ENCODE measurements at places on chromosomes 3 and 15.

- no peak for DNase-seq
These were observed 6.9 kb downstream of the CMTM7 start for GRCh38 chr3:32398531-32398930.

DNA sequence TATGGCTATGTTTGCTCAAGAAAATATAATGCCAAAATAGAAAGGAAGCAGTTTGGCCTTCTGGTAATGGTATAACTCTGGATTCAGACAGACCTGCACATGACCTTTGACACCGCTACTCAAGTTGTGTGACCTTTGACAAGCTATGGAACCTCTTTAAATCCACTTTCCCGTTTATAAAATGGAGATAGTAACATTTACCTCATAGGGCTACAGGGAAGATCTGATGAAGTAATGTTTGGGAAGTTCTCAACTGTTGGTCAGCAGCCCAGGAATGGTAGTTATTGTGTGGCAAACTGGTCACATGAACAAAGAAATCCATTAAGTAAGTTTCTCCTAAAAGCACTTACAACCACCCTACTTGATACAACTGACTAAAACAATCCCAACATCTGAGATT is 95.1 kb upstream of the PHLDB2 start:
- DNase-seq, result no peak

DNA sequence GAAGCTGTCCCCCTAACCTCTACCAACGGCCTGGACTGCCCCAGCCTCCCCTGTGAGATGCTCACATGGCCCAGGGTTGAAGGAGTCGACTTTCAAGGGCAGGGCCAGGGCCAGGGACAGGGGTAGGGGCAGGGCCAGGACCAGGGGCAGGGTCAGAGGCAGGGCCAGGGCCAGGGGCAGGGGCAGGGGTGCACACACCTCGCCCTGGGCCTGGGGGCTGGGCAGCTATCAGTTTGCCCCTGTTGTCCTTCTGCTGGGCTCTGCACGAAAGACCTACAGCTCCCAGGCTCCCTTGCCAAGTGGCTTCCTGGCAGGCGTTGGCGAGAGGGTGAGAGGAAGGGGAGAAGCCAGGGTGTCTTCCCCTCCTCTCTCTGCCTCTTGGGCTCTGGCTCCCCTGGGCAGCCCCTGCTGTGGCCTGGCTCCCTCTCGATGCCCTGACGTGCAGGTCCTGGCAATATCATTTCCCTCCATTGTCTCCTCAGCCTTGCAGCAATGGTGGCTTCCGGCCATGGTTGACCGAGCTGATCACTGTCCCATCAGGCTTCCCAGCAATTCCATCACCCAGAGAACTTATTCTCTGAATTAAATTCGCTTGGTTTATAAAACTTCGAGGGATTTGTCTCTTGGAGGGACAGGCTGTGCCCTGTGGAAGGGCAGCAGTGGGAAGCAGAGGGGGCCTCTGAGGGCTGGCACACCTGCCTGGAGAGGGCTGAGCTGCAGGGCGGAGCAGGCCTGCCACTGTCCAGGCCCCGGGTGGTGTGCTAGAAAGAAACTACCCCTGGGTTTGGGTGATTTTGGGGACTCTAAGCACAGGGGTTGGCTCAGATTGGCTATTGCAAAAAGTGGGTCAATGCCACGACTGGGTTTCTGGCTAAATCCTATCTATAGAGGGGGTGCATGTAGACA is 13.9 kb downstream of the PRR23E start:
- no peak for DNase-seq

- DNase-seq, result no peak
These were observed 68.7 kb downstream of the BHLHE40 start for GRCh38 chr3:5047764-5048419.

GRCh38 chr3:170689893-170690660 is 104.2 kb upstream of the SLC7A14 start:
- no peak for DNase-seq

- no peak for DNase-seq
These were observed 151.7 kb upstream of the KCNMB2 start for GRCh38 chr3:178384321-178385230.

- no peak for DNase-seq
These were observed 307.7 kb downstream of the ARPP21 start for GRCh38 chr3:35946854-35947515.

GRCh38 chr3:152299249-152299976 is 30.7 kb downstream of the MBNL1 start:
- no peak for DNase-seq

- peak; percentile 67 for DNase-seq
These were observed 60.7 kb downstream of the RPL22L1 start for GRCh38 chr3:170809007-170809974.

DNA sequence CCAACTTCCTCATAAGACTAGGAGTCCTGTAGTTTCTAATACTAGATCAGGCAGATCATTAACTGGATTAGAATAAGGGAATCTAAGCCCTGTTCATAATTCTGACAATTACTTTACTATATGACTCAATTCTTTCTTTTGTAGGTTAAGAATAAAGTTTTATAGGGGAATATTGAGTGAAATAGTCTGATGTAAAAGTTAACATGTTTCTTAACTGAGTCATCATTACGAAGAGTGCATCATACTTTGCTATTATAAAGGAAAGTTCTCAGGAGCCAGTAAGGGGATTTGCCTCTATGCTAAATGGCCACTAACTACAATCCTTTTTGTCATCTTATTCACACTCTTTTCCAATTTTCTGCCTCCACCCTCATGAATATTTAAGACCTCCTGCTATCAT is 63.1 kb downstream of the POLQ start:
- peak; percentile 45 for DNase-seq

GRCh38 chr3:15941958-15942357 is 144.2 kb upstream of the ANKRD28 start:
- DNase-seq, result no peak

GRCh38 chr15:49152552-49153312 is 2.7 kb downstream of the COPS2 start:
- no peak for DNase-seq

DNA sequence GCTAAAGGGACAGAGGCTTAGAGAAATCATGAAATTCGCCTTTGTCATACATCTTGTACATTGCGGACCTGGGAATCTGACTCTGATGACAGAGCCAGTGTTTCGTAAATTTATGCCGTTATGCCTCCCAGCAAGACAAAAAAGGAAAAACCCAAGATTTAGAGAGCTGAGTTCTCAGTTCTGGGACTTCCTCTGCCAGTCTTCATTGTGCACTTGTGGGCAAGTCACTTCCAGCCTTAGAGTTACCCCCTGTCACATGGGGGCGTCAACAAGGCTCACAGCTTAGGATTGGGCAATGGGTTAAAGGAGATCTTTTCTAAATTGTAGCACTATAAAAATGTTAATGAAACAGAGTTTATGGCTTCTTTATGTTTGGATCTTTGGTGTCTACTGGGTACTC is 41.9 kb upstream of the MITF start:
- DNase-seq, result no peak

DNA sequence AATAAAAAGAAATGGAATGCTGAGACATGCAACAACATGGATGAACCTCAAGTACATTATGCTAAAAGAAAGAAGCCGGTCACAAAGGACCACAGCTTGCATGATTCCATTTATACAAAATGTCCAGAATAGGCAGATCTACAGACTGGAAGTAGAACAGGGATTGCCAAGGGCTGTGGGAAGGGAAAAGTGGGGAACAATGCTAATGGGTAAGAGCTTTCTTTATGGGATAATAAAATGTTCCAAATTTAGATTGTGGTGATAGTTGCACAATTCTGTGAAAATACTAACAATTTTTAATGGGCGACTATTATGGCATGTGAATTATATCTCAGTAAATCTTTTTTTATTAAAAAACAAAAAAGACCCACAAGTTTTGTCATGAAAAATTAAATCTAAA is 106.2 kb downstream of the TMCO5A start:
- no peak for DNase-seq

DNA sequence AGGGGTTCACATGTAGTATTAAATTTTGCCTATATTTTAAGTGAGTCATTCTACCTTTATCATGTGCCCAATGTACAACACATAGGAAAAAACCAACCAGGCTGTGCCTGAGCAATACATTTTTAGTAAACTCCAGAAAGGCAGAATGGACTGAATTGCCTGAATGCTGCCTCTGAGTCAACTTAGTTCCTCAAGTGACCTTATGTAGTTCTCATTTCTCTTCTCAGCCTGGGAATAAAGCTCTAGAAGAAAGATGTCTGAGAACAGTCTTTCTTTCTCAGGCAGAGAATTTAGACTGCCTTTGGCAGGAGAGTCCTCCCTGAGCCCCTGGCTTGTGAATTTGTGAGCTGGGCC is 13.0 kb downstream of the ST3GAL6 start:
- no peak for DNase-seq

- no peak for DNase-seq
These were observed 123.4 kb downstream of the SEC22A start for GRCh38 chr3:123324880-123325765.

GRCh38 chr15:69021895-69022294 is 7.4 kb downstream of the NOX5 start:
- no peak for DNase-seq

DNA sequence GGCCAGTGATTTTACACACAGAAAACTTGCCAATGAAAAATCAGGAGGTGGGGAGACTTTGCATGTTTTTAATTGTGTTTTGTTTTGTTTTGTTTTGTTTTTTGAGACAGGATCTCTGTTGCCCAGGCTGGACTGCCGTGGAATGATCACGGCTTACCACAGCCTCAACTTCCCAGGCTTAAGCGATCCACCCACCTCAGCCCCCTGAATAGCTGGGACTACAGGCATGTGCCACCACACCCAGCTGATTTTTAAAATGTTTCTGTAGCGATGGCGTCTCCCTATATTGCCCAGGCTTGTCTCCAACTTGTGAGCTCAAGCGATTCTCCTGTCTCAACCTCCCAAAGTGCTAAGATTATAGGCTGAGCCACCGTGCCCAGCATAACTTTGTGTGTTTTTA is 46.0 kb downstream of the MEIS2 start:
- no peak for DNase-seq

DNA sequence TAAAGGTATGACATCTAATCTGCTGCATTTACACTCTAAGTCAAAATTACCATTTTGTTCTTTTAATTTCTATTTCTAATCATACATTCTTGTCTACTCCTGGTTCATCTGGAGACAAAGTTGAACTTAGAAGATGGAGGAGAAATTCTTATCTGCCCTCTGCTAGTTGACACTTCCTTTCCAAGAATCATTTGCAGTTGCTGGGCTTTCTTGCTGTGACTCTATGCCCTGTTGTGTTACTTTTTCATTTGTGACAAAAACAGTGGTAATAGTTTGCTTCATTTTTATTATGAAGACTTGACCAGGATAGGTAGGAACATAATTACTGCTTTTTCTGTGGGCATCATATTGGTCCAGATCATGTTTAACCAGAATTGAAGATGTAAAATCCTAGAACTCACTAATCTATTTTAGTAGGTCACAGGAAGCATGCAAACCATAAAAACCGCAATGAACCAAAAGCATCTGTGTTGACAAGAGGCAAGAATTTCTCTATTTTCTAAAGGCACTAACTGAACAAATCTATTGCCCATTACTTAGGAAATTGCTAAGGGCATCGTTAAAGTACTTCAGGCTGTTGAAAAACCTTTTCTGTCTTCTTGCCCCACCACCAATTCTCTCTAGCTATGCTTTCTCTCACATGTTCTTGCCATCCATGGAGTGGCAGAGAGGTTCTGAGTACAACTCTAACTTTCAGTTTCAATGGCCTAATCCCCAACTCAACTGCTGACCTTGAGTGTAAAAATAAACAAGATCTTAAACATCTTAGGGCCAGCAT is 4.2 kb upstream of the CCR2 start:
- no peak for DNase-seq

GRCh38 chr3:28291577-28291976 is 50.2 kb downstream of the CMC1 start:
- no peak for DNase-seq

DNA sequence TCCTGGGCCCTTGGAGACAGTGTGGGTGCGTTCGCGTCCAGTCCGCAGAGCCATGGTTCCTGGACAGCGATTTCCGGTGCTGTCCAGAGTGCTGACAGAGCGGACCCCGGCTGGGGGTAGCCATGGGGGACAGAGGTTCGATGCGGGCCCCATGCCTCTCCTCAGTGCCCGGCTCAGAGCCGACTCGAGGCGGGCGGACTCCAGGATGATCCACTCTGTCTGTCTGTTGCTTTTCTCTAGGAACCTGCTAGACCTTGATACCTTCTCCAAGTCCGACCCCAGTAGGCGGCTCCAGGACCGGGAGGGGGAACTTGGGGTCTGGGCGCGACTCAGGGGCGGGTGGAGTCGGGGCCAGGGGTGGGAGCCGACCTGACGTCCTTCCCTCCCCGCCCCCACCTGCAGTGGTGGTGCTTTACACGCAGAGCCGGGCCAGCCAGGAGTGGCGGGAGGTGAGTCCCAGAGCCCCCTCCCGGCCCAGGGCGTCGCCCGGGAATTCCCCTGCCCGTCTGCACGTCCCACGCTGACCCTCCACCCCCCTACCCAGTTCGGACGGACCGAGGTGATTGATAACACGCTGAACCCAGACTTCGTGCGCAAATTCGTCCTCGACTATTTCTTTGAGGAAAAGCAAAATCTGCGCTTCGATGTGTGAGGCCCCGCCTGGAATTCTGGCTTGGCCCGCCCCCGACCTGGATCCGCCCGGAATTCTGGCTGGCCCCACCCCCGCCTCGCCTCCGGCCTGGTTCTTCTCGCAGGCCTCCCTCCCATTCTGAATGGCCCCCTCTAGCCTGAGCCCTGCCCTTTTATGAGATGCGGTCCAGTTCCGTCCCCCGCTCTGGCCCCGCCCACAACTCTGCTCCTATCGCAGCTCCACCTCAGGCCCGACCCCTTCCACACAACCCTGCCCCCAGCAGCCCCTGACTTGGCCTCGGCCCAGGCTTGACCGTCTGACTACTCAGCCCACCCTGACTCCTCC is 1.0 kb downstream of the CPNE9 start:
- DNase-seq, result no peak

DNA sequence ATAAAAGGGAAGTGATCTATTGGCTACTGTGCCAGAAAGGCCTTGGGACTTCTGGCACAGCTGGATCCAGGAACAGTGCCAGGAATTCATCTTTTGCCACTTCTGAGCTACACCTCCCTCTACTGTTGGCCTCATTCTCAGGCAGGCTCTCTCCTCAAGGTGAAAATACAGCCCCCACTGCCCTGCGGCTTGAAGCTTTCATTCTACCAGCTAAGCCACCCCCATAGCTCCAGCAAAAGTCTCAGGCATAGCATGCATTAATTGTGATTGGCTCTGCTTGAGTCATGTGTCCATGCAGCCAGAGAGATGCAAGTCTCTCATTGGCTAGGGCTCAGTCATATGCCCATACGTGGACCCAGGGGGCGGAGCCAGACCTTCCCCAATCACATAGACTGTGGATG is 142.4 kb downstream of the TPRA1 start:
- DNase-seq, result no peak

DNA sequence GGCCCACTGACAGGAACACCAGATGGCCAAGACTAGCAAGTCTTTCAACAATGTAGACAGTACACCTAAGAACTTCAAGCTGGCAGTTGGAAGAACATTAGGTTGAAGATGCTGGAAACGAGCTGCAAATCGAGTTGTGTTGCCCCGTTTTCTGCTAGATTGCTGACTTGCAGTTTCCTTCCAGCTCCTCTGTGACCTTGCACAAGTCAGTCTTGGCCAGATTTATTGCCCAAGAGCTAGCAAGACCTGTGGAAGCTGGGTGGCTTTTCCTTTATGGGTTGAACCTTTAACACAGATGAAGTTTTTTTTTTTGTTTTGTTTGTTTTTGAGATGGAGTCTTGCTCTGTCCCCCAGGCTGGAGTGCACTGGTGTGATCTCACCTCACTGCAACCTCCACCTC is 2.9 kb upstream of the RBM6 start:
- no peak for DNase-seq
